ENCODE measurements at places on chromosomes 6 and 20.

DNA sequence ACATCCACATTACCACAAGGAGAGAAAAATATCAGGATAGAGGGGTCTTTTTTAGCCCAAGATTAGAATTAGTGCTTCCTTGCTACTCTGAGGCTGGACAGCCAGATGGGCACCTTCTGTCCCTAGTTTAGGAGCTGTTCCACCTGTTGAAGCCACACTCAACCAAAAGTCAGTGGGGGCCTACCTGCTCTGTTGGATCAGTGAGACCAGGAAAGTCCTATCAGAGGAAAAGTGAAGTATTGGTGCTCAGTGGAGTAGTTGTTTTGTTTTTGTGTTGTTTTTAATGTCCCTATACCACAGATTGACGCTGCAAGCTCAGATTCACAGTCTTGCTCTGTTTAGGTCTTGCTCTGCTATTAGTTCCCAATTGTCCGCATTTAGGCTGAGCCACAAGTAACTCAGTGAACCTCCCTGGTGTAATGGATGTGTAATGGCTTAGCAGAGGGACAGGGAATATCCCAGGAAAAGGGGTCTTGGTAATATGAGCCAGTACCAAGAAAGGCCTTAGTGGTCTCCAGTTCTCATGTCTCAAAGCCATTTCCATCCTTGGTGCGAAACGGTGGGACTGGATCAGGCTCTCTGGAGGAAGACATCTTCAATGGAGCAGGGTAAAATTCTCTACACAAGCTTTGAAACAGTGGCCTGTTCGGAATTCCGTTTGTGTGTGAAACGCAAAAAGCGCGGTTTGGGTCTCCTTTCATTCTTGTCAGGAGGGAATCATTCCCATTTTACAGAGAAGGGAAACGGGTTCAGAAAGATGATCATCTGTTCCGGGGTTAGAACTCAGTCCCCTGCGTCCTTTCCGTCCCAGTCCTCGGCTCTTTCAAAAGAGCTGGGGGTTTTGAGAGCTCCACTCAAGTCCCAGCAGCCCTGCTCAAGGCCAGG, 631 bp upstream of the PABPC1L start:
- no peak for DNase-seq

DNA sequence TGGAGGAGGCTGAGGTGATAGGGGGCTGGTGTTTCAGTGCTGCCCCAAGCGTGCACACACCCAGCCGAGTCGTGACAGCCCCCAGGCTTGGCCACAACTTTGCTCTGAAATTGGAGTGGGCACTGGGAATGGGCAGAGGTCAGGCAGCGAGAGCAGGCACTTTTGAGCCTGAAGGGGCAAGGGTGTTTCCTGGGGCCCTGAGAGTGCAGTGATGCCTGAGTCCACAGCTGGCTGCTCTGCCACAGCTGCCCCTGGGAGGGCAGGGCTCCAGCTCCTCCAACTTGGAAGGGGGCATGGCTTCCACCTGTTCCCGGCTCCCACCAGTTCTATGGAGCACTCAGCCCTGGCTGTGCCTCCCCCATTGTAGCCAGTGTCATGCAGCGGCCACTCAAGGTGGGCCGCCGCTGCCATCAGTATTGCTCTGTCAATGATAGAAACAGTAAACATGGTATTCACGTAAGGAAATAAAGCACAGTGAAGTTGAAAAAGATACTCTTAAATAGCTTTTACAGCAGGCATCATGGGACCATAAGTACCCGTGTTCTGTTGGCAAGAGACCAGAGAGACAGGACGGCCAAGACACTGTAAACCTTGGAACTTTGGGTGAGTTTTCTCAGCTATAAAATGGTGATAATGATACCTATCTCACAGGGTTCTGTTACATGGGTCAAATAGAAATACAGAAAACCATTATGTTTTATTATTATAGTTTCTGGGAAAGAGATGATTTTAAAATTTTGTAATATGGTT, 108.9 kb downstream of the THEMIS start:
- no peak for DNase-seq

DNA sequence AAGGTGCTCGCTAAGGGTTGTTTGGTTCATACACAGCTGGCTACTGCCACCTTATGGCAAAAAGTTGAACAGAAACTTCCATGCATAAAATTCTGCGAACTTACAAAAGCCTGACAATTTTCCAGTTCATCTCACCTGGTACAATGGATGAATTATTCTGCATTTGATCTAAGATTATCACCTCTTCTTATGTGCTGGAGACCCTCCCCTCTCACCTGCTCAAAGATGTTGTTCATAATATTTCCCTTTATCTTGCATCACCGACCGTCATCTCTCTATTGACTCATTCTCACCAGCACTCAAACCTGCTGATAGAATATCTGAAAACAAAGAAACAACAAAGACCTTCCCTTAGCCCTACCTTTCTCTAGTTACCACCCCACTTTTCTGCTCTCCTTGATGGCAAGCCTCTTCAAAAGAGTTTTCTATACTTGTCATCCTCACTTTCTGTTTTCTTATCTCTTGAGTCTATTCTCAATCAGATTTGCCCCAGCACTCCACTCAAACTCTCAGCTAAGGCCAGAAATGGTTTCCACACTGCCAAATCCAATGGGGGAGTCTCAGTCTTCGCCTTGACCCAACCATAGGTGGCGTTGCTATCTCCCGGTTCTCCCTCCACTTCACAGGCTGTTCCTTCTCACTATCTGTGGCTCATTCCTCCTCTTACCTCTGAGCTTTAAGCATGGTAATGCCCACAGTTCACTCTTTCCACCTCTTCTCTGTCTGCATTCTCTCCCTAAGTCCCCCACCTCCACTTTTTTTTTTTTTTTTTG, 25.8 kb downstream of the SNRNP48 start:
- DNase-seq: no peak

- DNase-seq: no peak
These were observed 18.4 kb upstream of the IFNGR1 start for GRCh38 chr6:137237413-137238170.

DNA sequence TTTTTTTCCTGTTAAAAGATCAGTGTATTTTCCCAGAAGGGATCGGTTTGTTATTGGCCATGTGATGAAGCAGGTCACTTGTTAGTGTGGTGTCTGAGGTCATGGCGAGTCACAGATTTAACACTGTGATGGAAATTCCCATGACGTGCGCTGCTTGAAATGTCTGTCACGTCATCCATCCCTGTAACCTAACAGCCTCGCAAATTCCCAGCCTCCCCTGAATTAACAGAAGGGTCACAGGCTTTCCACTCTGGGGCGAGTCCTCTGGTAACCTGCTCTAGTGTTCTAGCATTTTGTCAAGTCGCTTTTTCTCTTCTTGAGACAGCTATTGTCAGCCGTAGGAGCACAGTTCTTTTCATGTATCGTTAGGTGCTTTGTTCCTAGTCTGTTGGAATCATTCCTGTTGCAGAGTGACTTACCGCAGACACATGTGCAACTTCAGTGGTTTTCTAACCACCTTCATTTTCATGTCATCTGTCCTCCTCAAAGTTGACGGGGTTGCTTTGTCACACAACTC, 137.2 kb downstream of the MAP3K4 start:
- DNase-seq: no peak

DNA sequence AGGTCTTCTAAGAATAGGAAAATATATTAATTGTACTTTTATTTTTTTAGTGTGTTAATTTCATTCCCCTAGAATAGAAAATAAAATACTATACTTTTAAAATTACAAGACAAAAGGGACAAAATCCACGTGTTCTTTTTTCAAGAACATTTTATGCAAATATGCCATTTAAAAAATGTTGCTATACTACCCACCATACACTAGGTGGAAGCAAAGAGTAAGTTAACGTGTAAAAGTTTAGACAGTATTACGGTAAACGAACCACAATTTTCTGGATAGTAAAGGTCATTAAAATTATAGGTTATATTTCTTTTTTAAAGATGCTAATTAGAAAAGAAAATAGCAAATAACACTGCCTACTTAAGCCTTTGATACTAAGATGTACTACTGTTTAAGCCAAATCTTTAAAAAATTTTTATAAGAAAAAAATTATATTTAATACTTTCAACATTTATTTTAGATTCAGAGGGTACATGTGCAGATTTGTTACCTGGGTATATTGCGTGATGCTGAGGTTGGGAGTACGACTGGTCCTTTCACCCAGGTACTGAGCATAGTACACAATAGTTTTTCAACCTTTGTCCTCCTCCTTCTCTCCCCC, 287.6 kb downstream of the PHF3 start:
- DNase-seq: no peak

- no peak for DNase-seq
These were observed 132.6 kb upstream of the BTN3A2 start for GRCh38 chr6:26232306-26232939.

GRCh38 chr6:45845567-45845966, 170.1 kb downstream of the CLIC5 start:
- DNase-seq: no peak

GRCh38 chr6:102986086-102986485, 1592.6 kb downstream of the GRIK2 start:
- no peak for DNase-seq

GRCh38 chr6:139473731-139474130, 99.3 kb upstream of the CITED2 start:
- no peak for DNase-seq

GRCh38 chr20:60822699-60823607, 429.1 kb upstream of the CDH4 start:
- DNase-seq: no peak

DNA sequence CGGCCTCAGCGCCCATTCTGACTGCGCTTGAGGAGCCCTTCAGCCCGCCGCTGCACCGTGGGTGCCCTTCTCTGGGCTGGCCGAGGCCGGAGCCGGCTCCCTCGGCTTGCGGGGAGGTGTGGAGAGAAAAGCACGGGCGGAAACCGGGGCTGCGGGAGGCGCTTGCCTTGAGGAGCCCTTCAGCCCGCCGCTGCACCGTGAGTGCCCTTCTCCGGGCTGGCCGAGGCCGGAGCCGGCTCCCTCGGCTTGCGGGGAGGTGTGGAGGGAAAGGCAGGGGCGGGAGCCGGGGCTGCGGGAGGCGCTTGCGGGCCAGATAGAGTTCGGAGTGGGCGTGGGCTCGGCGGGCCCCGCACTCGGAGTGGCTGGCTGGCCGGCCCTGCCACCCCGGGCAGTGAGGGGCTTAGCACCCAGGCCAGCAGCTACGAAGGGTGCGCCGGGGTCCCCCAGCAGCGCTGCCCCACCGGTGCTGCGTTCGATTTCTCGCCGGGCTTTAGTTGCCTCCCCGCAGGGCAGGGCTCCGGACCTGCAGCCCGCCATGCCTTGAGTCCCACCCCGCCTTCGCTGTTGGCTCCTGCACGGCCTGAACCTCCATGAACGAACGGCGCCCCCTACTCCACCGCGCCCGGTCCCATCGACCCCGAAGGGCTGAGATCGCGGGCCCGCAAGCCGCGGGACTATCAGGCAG, 45.7 kb upstream of the MCUR1 start:
- DNase-seq: no peak

DNA sequence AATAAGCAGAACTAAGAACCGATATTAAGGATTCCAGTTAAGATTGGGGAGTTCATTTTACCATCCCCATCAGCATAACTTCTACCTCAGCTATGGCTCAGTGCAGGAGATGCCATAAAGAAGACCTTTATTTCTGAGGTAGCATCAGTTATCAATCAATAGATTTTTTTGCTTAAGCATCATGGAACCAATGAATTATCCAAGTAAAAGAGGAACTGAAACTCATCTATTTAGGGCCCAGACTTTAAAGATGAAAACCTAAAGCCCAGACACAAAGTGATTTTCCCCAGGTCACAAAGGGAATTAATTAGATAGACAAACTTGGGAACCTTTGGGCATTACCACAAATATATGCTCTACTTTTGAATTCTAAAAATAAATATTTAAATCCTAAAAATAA, 59.2 kb upstream of the TINAG start:
- DNase-seq: no peak

DNA sequence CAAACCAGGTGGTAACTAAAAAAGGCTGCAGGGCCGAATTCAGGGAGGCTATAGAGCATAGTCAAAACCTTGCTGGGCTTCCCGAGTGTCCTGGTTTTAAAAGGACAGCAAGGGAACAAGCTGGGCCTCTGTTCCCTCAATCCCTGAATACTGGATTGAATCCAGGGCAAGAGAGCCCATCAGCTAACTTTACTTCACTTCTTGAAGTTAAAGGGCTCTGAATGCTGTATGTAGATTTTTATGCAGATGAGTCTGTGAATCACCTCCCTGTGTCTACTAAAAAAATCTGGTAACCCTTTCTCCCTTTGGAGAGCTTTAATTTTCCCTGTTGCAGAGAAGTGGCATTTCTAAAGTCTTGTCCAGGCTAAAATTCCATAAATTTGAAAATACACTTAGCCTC, 29.5 kb downstream of the LYRM4 start:
- DNase-seq: no peak

DNA sequence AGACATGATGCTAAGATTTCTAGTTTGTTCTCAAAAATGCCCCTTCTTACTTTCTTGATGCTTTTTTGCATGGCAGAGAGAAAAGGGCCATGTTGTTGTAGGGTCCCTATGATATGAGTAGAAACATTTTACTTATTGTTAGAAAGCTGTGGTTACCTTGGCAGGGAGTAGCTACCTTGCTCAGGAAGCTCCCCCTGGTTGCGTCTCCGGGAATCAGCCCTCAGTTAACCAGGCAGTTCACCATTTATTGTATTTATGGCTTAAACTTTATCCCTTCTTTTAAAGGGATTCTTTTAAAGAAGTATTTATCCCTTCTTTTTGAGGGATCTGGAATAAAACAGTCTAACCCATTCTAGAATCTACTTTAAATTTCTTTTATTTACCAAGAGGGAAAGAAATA, 113.9 kb upstream of the PROKR2 start:
- no peak for DNase-seq

- DNase-seq: no peak
These were observed 18.5 kb downstream of the VSTM2L start for GRCh38 chr20:37921341-37921929.

DNA sequence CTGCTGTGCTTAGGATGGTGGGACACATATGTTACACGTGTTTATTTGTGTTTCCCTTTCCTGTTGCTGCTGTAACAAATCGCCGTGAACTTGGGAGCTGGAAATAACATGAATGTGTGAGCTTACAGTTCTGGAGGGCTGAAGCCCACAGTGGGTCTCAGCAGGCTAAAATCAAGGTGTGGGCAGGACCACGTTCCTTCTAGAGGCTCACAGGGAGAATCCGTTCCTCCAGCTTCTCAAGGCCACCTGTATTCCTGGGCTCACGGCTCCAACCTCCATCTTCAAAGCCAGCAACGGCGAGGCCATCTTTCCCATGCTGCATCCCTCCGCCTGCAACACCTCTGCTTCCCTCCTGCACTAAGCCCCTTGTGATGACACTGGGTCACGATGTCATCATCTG, 27.4 kb upstream of the PTGIS start:
- DNase-seq: no peak

- DNase-seq: no peak
These were observed 25.4 kb upstream of the C20orf144 start for GRCh38 chr20:33636776-33637175.

- DNase-seq: no peak
These were observed 37.3 kb upstream of the TOP1 start for GRCh38 chr20:40991181-40991889.

DNA sequence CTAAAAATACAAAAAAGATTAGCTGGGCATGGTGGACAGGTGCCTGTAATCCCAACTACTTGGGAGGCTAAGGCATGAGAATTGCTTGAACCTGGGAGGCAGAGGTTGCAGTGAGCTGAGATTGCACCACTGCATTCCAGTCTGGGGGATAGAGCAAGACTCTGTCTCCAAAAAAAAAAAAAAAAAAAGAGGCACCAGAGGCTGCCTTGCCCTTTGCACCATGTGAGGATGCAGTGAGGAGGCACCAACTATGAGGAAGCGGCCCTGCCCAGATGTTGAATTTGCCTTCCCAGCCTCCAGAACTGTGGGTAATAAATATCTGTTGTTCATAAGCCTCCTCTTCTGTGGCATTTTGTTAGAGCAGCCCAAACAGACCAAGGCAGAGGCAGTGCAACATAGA, 54.4 kb downstream of the ALDH5A1 start:
- DNase-seq: no peak

Data from anterior cingulate cortex (tissue), 58 donors.